ENCODE measurements at places on chromosomes 7 and 10. TPM values are rescaled to one million over a fixed set of nuclear protein-coding genes. Genes with fewer than 3 reads are reported as not detected.

DNA sequence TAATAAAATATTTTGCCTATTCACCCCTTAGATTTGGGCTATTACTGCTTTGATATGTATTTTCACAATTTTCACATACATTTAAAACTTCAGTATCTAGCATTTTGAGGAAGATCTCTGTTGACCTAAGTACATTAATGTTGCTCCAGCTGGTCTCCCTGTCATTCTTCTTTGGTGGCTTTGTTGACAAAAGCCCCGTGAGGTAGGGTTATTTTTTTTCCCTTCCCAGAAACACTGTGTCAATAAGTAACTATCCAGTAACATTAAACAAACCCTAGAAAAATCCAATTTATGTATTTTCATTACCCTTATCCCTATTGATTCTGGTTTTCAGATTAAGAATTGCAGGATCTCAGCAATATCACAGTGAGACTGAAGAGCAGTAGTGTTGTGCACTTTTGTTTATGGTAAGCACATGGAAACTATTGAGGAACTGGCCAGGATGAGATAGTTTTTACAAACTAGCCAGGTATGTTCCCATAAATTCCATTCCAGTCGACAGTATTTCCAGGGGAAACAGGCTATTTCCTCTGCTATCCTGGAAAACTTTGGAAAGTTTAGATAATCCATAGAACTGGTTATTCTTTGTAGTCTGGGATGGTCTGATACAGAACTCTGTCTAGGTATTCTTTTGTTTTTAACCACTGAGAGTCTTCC is 198.2 kb downstream of the PON1 start:
- no peaks in the 10 kb centered on the region for H3K27me3 ChIP-seq
- DNase-seq: peak; percentile 69
- no peaks in the 10 kb centered on the region for H3K4me1 ChIP-seq
- H3K27ac ChIP-seq: no peak overlapping the region
- H3K36me3 ChIP-seq: no peaks in the 10 kb centered on the region

- H3K27ac ChIP-seq: no peak overlapping the region
- no peaks in the 10 kb centered on the region for H3K36me3 ChIP-seq
- no peak overlapping the region for H3K4me3 ChIP-seq
Measured at GRCh38 chr7:112546723-112547513, 66.1 kb downstream of the LSMEM1 start.

DNA sequence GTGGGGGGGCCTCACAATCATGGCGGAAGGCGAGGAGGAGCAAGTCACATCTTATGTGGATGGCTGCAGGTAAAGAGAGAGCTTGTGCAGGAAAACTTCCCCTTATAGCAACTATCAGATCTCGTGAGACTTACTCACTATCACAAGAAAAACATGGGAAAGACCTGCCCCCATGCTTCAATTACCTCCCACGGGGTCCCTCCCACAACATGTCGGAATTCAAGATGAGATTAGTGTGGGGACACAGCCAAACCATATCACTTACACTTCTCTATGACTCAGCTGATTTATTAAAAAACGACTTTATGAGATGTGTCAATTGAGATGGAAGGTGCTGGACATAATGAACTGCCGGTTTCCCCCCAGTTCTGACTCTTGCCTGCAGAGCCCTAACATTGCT is 23.8 kb upstream of the CHN2 start:
- H3K4me1 ChIP-seq: no peaks in the 10 kb centered on the region
- H3K27ac ChIP-seq: no peak overlapping the region
- no peaks in the 10 kb centered on the region for H3K36me3 ChIP-seq
- H3K27me3 ChIP-seq: no peaks in the 10 kb centered on the region

DNA sequence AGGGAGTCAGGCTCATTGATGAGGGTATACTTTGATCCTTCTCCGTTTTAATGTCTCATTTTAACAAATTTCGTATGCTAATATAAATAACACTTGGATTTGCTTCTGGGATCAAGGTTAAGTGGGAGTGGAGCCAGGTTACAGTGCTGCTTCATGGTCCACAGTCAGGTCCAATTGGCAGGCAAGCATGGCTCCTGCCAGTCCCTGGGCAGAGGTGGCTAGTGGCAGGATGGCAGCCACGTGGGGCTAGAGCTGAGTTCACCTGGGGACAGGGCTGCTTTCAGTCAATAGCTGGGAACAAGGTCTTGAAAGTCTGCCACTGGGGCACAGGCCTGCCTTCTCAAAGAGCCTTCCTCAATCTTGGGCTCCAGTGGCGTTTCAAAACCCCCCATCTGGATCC is 16.0 kb upstream of the VWA2 start:
- no peaks in the 10 kb centered on the region for H3K36me3 ChIP-seq
- no peak for DNase-seq
- no peak overlapping the region for H3K4me3 ChIP-seq
- peaks cover 6% of the 10 kb centered on the region for H3K27me3 ChIP-seq
- H3K27ac ChIP-seq: no peak overlapping the region
- H3K4me1 ChIP-seq: no peaks in the 10 kb centered on the region

- H3K4me3 ChIP-seq: no peak overlapping the region
- H3K27ac ChIP-seq: no peak overlapping the region
- H3K36me3 ChIP-seq: no peaks in the 10 kb centered on the region
- H3K4me1 ChIP-seq: no peaks in the 10 kb centered on the region
Measured at GRCh38 chr7:155108144-155108901, 38.2 kb downstream of the HTR5A start.

The SPDYE5 gene
- 0.04 TPM for total RNA-seq

The CTBP2 gene
- total RNA-seq: 36.8 TPM
